Left renal pelvis (tissue), 4 donors: ENCODE measurements at places on chromosomes 1 and 21. TPM values are rescaled to one million over a fixed set of nuclear protein-coding genes. Genes with fewer than 3 reads are reported as not detected.

- DNase-seq, result no peak
Measured at GRCh38 chr21:30733026-30733425, 14.0 kb downstream of the KRTAP21-2 start.

DNA sequence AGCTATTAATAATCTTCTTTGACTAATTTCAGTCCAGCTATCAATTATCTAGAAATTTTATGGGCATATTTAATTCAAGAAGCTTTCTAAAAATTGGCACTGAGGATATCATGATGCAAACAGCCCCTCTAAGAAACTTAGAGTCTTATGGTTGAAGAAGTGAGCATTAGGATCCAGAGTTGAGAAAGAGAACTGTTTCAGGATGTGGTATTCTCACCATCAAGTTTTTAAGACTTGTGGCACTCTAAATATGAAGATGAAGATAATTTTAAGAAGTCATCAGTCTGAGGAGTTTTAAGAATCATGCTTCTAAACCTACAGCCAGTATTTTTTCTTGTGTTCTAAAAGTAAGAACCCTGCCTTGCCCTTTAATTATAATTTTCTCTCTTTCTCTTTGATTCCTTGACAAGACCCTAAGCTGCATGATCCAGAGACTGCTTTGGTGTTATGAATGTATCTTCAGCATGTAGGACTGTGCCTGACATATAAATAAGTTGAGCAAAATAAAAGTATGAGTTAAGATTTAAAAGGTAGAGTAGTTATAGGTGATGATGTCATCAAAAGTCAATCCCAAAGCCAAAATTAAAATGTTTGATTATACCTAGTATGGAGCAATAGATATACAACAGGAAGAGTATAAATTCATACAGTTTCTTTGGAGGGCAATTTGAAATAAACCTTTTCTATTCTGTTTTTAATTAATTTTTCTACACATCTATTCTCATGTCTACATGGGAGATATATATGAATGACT is 39.1 kb downstream of the RPS6KC1 start:
- DNase-seq, result no peak

DNA sequence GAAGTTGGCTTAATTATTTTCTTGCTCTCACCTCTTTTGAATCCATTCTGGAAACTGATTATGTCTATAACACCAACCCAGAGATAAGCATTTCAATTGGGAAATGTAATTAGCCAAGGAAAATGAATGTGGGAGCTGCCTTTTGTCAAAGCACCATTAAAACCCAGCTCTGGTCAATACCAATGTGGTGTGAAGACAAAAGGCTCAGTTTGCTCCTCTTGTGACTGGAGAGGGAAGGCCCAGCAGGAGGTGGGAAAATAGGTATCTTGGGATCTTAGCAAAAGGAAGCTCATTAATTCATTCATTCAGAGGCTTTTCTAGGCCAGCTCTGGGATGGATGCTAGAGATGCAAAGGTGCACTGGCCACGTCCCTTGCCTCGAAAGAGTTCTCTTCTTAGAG is 75.0 kb upstream of the SELENON start:
- DNase-seq, result no peak

SLC27A3 gene
- 50.5 TPM for polyA plus RNA-seq
